Type B pancreatic cell (in vitro differentiated cells): ENCODE measurements at places on chromosomes 5 and 9. TPM values are rescaled to one million over a fixed set of nuclear protein-coding genes. Genes with fewer than 3 reads are reported as not detected.

DNA sequence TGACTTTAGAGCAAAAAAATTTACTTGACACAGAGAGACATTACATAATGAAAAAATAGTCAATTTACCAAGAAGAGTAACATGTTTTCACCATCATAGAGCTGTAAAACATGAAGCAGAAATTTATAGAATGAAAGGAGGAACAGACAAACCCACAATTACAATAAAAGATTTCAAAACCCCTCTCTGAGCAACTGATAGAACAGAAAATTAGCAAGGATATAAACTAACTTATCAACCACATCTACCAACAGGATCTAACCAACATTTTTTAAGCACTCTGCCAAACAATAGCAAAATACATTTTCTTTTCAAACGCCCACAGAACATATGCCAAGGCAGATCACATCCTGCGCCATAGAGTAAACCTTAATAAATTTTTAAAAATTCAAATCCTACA, 17.9 kb downstream of the SLCO4C1 start:
- DNase-seq: no peak
- H3K4me1 ChIP-seq: no peaks in the 10 kb centered on the region
- H3K27me3 ChIP-seq: no peaks in the 10 kb centered on the region
- H3K27ac ChIP-seq: no peak overlapping the region

- no peak overlapping the region for H3K4me3 ChIP-seq
- DNase-seq: no peak
- no peaks in the 10 kb centered on the region for H3K27me3 ChIP-seq
Measured at GRCh38 chr5:145210020-145210419, 625.1 kb downstream of the PRELID2 start.

Gene IL3
- total RNA-seq: not detected in 2 replicates

GRCh38 chr5:172559004-172559932, 81.8 kb upstream of the NEURL1B start:
- peak overlapping the region; percentile 35 for H3K27ac ChIP-seq
- H3K27me3 ChIP-seq: peaks cover 4% of the 10 kb centered on the region
- H3K36me3 ChIP-seq: no peaks in the 10 kb centered on the region
- H3K4me1 ChIP-seq: peaks cover 42% of the 10 kb centered on the region
- H3K4me3 ChIP-seq: peak overlapping the region; percentile 38

DNA sequence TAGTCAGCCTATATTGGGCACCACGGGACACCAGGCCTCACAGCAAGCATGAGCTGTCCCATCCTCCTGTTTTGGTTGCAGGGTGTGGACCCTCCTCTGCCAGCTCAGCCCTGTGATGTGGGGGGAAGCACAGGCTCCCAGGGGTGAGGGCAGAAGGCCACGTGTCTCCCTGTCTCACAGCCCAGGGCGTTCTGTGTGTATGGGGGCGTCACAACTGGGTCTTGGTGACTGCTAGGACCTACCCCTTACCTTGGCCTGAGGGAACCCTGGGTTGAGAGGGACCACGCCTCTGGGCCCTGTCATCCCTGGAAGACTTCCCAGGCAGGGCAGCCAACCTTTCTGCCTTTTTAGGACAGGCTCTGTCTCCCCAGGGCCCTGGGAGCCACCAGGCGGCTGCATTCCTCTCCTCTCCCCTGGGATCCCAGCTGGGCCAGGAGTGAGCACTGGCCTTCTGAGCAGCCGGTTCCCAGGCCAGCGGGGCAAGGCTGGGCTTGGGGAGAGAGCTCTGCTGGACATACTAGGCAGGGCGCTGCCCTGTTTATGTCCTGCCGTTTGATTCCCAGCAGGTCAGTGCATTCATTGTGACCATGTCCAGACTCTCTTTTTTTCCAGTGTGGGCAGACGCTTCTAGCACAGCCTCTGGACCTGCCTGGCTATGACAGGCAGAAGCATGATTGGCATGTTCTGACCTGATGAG, 97.4 kb downstream of the DAB2IP start:
- H3K4me3 ChIP-seq: no peak overlapping the region
- no peaks in the 10 kb centered on the region for H3K36me3 ChIP-seq
- H3K27me3 ChIP-seq: no peaks in the 10 kb centered on the region
- H3K27ac ChIP-seq: no peak overlapping the region

GRCh38 chr5:132758451-132758850, 11.2 kb downstream of the CCNI2 start:
- H3K36me3 ChIP-seq: peaks cover 23% of the 10 kb centered on the region
- no peaks in the 10 kb centered on the region for H3K27me3 ChIP-seq
- peak overlapping the region; percentile 16 for H3K27ac ChIP-seq
- H3K4me3 ChIP-seq: no peak overlapping the region
- H3K4me1 ChIP-seq: no peaks in the 10 kb centered on the region
